ENCODE measurements at places on chromosomes 6 and 20.

- DNase-seq, result no peak
Measured at GRCh38 chr6:57261926-57262325, 39.8 kb upstream of the RAB23 start.

GRCh38 chr6:24481449-24481848, 7.9 kb downstream of the GPLD1 start:
- no peak for DNase-seq

DNA sequence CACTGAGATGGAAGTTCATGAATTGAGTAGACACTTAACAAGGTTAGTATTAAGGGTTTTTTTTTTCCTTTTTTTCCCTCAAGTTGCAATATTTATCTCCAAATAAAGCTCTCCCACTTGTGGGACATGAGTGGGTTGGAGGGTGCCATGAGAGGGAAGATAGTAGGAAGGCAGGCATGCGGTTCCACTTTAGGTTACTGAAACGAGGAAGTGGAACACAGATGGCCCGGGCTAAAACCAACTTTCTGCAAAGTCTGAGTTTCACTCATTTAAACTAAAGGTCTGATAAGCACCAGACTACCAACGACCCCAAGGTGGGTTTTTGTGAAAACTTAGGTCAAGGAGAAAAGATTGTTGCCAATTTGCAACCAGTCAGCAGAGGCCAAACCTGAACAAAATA, 42.2 kb downstream of the TBC1D7 start:
- no peak for DNase-seq

DNA sequence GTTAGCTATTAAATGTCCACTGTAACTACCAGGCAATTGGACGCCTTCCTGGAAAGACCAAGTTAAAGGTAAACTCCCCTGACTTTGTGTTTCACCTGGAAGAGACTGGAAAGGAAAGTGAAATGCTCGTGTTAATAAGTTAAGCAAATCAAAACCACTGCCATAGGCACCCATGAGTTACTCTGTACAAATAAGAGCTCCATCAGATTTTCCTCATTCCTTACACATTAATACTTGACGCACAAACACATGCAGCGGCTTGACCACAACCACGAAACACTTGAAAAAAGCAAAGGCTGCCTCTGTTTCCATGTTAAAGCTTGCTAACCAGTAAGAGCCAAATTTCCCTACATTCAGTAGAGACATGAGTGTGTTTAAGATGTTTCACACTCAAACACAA, 19.8 kb downstream of the GCM1 start:
- no peak for DNase-seq

DNA sequence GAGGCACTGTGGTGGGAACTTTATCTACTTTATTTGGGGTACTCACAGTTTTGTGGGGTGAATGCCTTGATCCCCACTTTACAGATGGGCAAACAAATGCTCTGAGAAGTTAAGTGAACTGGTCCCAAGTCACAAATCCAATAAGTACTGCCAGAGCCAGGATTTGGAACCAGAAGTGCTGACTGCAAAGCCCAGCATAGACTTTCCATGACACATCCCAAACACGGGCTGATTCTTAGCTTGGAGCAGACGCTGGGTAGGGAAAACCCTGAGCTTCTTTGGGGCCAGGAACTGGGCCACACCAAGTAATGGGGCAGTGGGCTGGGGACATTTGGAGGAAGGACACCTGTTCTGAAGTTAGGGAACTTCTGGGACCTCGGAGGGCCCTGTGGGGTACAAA, 20.3 kb downstream of the RIN2 start:
- DNase-seq, result no peak

DNA sequence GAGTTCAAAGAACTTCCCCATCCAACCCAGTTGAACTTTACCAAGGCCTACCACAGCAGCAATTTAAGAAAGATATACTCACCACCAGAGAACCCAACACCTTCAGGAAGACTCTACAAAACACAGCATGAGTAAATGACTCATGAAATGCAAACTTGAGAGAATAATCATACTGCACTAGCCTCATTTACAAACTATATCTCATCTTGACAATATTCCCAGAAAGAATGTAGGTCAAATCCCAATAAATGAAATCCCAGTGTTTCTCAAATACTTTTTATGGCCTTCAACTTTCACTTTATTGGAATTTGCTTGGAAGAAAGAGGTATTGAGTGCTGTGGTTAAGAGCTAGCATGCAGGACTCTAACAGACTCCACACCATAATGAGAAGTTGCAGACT, 60.0 kb downstream of the FYN start:
- no peak for DNase-seq

- DNase-seq, result no peak
Measured at GRCh38 chr6:119125576-119125975, 47.1 kb upstream of the FAM184A start.

- DNase-seq, result no peak
Measured at GRCh38 chr6:21504790-21505189, 88.8 kb upstream of the SOX4 start.

DNA sequence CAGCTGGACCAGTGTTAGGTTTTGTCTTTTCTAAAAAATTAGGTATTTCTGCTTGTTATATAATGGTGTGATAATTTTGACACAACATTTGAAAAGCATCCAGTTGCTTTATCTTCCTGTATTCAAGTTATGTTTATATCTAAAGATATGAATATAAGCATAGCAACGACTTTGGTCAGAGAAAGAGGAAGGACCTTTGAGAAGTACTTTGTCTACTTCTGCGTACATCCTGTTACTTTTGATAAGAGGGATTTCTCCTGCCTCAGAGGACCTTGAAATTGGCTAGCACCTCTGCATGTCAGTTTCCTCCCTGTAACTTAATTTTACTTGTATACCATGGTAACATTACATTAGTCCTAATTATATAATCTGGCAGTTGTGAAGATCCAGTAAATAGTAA, 24.8 kb downstream of the PHF20 start:
- DNase-seq, result no peak

- DNase-seq, result no peak
Measured at GRCh38 chr20:8647961-8648441, 420.9 kb upstream of the PLCB4 start.

DNA sequence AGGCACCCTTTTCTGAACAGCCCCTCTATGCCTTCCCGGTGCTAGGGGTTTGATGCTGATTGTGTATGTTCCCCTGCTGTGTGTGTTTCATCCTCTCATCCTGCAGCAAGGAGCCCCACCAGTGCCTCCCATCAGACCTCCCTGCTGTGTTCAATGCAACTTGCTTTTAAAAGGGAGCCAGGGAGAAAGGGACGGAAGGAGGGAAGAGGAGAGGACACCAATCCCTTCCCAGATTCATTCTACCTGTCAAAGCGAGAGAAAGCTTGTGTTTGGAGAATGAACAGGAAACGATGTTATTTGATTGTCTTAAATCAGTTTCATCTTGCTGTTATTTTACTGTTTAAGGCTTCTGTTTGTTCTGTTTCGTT, 259.2 kb downstream of the ADGB start:
- DNase-seq, result no peak

DNA sequence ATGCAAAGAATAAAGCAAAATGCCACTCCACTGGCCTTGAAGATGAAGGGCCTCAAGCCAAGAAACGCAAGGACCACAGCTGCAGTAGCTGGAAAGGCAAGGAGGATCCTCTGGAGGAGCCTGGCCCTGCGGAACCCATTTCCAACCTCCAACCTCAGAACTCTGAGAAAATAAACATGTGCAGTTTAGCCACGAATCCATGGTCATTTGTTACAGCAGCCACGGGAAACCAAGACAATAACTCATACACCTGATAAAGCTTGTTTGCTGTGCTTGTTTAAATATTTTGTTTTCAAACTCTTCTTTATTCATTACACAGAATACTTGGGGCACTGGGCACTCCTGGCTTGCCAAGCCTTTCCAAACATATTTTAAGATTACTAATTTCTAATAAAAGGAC, 10.4 kb downstream of the SERPINB6 start:
- no peak for DNase-seq

DNA sequence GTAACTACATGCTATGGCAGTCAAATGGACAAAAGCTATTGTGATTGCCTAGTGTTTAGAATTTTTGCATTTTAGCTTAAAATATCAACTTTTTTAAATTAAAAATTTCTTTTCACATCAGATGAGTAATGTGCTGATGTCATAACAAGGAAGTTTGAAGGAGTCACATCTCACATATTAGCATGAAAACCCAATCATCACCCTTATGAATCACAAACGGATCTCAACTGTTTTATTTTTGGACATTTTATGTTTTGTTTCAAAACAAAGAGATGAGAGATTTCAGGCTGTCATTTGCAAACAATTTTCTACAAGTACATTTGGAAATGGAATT, 53.6 kb upstream of the TRERF1 start:
- DNase-seq, result no peak

GRCh38 chr20:6739406-6739805, 28.1 kb upstream of the BMP2 start:
- DNase-seq, result no peak

DNA sequence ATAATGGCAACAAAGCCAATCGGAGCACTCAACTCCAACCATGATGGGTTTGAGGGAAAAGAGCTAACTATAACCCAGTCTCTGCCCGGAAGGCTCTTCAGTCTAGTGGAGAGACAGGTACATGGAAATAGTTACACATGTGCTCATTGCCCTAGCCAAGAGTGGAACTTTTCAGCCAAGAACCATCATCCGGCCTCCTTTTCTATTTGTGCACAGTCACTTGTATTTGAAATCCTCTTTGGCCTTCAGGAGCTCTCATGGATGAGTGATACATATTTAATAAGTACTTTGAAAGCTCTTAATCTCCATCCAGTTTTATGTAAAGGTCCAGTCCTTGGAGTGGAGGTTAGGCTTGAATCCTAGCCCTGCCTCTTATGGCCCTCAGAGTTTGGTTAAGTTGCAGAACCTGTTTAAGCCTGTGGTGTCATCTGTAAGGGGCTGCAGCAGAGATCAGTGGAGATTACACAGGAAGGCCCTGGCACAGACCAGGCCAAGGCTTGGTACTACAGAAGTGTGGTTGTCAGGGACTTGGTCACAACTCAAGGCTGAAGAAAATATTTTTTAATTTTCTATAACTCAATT, 72.3 kb upstream of the SMLR1 start:
- DNase-seq, result no peak

DNA sequence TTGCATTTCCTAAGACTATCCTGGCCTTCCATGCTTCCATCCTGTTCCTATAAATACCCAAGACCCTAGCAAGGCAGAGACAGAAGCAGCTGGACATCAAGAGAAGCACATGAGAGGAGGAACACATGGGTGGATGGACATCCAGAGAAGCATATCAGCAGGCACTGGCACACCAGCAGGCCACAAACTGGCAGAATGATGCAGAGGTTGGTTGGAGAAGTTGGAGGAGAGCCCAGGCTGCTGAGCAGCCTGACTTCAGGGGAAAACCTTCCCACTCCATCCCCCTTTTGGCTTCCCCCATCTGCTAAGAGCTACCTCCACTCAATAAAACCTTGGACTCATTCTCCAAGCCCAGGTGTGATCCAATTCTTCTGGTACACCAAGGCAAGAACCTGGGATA, 332.5 kb downstream of the FRK start:
- DNase-seq, result no peak

DNA sequence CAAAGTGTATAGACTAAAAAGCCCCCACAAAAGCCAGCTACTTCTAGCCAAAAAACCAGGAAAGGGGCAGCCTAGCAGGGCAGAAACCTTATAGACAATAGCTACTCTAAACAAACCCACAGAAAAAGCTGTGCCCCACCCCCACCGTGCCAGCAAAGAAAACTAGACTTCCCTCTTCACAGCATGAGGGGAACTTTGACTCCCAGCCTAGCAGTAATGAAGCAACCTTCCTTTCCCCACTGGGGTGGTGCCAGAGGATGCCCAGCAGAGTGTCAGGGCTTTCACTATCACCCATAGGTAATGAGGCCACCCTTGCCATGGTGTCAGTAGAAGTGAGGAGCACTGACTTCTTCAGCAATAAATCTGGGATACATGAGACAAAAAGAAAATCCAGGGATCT, 99.0 kb upstream of the LGSN start:
- DNase-seq, result no peak

DNA sequence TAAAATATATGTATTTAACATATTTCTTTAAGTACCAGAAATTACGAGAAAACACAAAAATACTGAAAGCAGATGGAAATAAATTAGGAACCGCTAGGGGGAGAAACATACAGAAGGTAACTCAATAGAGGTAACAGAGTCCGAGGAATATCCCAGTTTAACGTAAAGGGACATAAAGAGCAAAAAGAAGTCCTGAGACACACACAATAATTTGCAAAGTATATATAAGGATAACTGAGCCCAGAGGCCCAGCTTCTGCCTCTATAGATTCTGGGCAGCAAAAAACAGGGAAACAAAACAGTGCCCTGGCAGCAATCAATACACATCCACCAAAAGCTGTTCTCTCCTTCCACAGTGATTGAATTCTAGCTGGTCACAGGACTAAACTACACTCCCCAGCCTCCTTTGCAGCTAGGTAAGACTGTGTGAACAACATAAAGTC, 15.1 kb downstream of the TBC1D32 start:
- DNase-seq, result no peak

DNA sequence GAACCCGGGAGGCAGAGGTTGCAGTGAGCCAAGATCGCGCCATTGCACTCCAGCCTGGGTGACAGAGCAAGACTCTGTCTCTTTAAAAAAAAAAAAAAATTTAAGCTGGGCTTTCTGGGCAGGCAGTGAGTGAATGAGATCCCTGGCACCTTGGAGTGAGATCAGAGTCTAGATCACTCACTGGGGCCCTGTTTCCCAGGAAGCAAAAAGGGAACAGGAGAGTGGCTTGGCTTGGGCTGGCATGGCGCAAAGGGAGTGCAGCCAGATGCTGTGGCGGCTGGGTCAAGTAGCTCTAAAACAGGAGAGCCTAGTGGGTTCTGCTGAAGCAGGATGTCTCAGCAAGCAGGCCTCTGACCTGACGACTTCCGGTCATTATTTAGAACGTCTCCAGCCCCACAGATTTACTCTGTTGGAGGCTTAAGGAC, 10.4 kb downstream of the PLCG1 start:
- no peak for DNase-seq

DNA sequence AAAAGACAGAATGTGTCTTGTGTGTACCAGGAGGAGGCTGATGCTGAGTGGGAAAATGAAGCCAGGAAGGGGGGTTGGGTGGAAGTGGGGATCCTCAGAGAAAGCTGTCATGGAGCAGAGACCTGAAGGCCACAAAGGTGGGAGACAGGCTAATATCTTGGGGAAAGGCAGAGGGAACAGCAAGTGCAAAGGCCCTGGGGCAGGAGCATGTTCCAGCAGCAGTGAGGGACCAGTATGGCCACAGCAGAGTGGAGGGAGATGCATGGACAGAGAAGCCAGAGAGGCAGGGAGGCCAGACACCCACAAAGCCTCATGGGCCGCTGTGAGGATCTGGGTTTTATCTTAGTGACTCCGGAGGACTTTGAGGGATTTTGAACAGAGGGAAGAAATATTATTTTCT, 254.2 kb upstream of the SULF2 start:
- no peak for DNase-seq
